ENCODE measurements at places on chromosomes 1 and 21.

DNA sequence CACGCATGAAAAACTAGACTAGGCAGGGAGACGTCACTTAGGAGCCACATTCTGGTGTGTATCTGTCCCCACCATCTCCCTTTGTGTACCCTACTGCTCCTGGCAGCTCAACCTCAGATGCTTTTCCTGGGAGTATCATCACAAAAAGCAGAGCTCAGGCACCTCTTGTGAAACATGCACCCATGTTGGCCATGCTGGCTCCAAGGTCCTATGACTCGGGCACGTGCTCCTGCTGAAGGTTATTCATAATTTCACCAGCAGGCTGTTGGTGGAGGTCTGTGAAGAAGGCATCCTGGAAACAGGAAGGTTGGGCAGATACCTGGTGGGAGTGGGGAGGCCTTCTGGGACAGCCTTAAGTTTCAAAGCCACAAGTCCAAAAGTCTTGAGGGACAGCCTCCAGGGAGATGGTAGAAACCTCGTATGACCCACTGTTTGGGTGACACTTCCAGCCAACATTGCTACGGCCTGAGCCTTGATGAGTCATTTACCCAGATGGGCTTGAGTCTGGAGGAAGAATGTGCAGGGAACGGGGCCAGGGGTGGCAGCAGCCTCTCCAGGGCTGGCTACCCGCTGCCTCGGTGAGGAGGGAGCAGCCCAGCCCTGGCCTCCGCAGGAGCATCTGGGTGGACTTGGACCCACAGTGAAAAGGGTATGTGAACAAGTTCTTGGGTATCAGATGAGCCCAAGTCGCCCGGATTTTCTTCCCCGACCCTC, 75.8 kb downstream of the PGBD5 start:
- no peak for DNase-seq

DNA sequence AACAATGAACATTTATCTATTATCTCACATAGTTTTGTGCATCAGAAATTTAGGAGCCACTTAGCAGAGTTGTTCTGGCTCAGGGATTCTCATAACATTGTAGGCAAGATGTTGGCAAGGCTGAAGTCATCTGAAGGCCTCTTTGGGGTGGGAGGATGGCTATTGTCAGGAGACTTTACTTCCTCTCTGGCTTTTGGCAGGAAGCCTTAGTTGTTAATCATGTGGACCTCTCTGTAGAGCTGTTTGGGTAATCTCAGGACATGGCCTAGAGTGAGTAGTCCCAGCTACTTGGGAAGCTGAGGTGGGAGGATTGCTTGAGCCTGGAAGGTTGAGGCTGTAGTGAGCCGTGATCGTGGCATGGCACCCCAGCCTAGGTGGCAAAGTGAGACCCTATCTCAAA, 40.2 kb downstream of the RASAL2 start:
- no peak for DNase-seq

DNA sequence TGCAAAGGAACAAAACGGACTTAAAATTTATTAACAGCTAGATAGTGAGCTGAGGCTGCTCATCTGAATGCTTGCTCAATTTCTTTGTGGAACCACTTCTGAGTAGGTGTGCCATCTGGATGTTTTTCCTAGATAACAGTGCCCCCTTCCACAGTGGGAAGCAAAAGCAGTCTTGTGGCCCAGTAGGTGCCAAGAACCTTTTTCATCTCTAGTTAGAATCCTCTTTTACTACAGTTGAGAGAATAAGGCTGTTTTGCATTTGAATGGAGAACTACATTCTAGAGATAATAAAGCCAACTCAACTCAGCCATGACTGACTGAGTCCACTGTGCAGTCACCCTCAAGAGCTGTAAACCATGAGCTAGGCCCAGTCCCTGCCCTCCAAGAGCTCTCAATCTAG, 13.3 kb downstream of the F3 start:
- DNase-seq = no peak

DNA sequence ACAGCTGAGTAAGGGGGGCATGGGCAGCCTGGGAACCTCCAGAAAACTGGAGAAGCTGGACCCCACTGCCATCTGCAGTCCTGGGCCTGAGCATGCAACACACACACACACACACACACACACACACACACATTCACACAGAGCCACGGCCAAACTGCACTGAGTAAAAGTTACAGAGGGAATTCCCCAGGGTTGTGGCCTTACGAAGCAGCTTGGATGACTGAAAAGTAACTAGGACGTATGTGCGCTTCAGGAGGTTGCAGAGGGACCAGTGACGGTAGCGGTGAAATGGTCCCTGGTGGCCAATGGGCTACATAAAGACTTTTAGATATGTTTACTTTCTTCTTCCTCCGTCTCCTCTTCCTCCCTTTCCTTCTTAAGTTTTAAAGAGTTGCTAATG, 232.5 kb upstream of the TMEM51 start:
- no peak for DNase-seq

- DNase-seq = no peak
Measured at GRCh38 chr1:218164930-218165700, 120.0 kb upstream of the RRP15 start.

- no peak for DNase-seq
Measured at GRCh38 chr1:211928290-211928801, 97.8 kb upstream of the LPGAT1 start.

GRCh38 chr1:19156676-19157075, 53.4 kb downstream of the UBR4 start:
- DNase-seq = no peak

- DNase-seq = no peak
Measured at GRCh38 chr1:78096017-78096416, 50.3 kb downstream of the GIPC2 start.

DNA sequence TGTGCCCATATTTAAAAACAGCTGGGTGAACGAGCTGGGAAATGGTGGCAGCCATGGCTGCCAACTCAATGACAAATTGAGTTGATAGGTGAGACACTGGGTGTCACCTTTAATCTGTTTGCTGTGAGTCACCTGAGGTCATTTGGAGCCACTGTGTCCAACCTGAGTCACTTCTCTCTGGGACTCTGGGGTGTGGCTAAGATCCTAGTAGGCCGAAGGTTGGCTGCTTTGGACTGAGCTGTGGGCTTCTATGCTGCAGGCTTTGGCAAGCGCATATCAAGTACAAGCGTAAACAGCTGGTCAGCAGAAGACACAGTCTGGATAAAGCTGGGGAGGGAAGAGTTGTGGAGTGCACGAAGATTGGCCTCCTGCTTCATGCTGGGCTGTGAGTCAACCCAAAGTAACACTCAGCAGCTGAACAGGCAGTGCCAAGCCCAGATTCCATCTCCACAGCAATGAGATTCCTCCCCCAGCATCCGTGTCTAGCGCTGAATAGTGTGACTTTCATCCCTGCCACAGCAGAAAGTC, 24.0 kb downstream of the TEX35 start:
- DNase-seq = no peak

- DNase-seq = no peak
Measured at GRCh38 chr1:228828151-228828550, 92.9 kb downstream of the RHOU start.

GRCh38 chr1:58823481-58824010, 39.7 kb upstream of the JUN start:
- DNase-seq = no peak

GRCh38 chr1:237858992-237859391, 31.7 kb downstream of the ZP4 start:
- no peak for DNase-seq

GRCh38 chr1:107535091-107535490, 394.3 kb downstream of the NTNG1 start:
- no peak for DNase-seq

DNA sequence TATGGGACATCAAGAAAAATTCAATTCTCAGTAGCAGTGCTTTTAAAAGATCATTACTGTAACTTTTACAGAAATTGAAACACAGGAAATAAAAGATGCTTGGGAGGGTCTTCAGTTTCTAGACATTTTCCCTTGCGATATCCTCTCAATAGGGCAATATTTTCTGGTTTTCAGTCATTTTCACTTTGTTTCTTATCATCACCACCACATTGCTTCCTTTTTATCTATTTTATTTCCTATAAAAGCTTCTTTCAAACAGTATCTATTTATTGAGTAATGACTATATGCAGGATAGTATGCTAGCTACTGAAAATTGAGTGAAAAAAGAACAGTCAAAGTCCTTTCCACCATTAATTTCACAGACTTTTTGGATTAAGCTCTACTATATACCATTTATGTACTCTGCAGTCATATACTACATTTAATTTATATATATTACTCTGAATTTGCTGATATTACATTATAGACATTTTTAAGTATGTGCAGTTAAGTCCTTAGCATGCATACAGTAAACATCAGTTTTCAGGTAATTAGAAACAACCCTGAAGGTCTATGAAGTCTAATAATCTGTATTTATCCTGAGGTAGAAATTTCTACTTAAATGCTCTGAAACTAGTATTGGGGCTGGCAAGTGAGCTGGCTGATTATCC, 18.7 kb downstream of the TRMT1L start:
- DNase-seq = no peak

- DNase-seq = no peak
Measured at GRCh38 chr1:175742790-175743459, 470 bp downstream of the TNR start.

DNA sequence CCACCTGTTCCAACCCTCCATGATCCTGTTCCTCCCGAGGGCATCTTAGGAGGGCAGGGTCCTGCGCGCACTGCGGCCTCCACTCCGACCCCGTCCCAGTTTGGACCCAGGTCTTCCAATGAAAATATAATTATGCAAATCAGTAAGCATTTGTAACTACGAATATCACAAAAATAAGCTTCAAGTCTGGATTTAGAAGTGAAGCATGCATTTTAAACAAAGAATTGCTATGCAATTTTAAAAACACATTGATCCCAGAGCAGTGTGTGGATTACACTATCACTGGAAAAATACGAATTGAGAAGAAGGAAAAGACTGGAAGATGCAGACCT, 673 bp downstream of the PRMT2 start:
- DNase-seq = no peak

- DNase-seq = no peak
Measured at GRCh38 chr1:202084791-202085681, 37.7 kb upstream of the GPR37L1 start.

GRCh38 chr1:234676103-234676594, 66.2 kb upstream of the IRF2BP2 start:
- DNase-seq = peak; percentile 11

GRCh38 chr1:157313240-157313807, 175.1 kb upstream of the ETV3 start:
- DNase-seq = no peak

DNA sequence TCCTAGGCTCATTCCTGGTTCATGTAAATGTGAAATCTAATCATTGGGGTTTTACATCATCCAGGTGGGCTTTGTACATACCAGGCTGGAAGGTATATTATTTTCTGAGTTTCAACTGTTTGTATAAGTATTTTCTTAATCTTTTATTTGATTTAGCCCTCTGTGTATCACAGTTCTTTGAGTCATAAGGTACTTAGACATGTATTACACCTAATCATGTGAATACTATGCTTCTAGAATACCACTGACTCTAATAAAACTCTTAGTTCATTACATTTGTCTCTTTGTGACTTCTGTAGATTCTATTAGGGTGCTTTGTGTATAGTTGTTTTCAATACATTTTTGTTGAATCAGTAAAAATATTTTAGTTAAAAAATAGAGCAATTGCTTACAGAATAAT, 92.8 kb downstream of the ZFYVE9 start:
- no peak for DNase-seq

- DNase-seq = no peak
Measured at GRCh38 chr1:157198619-157199420, 60.6 kb upstream of the ETV3 start.

DNA sequence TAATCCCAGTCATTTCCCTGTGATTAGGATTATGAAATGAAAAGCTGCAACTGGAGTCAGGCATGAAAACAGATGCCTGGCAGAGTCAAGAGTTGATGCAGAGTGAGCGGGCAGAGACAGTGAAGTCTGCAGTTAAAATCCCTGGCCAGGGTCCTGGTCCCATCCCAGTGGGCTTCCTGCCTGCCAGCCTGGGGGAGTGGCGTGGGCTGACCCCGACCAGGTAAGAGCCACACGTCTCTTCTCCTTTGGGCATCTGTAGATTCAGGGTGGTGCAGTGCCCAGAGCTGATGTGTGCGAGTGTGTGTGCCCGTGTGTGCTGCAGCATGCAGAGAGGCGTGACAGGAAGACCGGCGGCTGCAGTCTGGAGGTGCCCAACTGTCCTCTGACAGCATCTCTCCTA, 6.2 kb upstream of the KIAA1614 start:
- no peak for DNase-seq

DNA sequence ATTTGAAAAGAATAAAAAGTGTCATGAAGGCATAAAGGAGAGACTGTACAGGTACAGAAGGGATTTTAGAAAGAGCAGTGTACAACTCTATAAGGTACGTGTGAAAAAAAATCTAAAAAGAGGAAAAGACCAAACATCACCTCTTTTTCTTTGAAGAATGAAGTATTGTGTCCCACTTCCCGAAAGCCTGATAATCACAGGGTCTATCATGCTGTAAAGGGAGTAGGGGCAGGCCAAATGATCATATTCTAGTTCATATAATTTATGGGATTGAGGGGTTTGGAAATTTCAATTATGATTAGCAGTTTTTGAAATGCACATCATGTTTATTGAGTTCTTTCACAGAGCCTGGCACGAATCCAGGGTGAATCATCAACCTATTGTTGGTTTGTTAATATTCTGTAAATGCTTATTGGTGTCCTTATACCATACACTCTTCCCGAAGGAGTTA, 910 bp upstream of the RERE start:
- no peak for DNase-seq

GRCh38 chr1:72278461-72278860, 3.9 kb downstream of the NEGR1 start:
- DNase-seq = no peak

GRCh38 chr1:159181328-159182024, 10.1 kb downstream of the CADM3 start:
- no peak for DNase-seq

DNA sequence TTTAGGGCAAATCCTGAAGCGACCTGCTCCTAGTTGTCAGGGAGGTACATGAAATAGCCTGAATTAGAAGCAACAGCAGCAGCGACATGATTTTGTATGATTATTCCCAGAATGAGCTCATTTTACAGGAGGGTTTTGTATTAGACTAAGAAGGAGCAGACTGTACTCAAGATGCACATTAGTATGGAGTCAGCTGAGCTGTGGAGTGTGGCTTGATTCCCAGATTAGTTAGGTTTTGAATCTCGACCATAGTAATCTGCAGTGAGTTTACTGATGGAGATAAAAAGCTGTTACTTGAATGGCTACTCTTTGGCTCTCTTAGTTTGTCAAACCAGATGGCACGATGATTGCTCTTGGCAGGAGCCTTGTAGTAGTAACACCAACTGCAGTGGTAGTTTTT, 143.1 kb downstream of the PHTF1 start:
- DNase-seq = no peak

GRCh38 chr1:16134066-16134801, 21.6 kb downstream of the EPHA2 start:
- DNase-seq = no peak

DNA sequence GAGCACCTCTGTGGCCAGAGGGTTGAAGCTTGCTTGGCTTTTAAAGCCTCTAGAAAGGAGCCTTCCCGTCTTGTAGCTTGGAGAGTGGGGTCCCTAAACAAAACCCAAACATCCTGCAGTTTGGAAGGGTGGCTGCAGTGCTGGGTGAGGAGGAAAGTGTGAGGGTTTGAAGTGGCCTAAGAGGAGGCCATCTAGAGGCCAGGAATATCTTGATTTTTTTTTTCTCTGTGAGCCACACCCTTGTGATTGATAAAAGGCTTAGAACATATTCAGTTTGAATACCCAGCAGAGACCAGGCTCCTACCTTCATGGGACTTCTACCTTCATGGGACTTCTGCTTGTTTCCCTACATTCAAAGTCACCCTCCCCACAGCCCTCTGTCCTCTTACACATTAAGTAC, 37.3 kb upstream of the PIGV start:
- DNase-seq = no peak

All from activated CD8-positive, alpha-beta memory T cell treated with anti-CD3 and anti-CD28 coated beads for 1 hour (primary cell).